Sigmoid colon (tissue), 7 donors: ENCODE measurements at places on chromosomes 4 and X.

DNA sequence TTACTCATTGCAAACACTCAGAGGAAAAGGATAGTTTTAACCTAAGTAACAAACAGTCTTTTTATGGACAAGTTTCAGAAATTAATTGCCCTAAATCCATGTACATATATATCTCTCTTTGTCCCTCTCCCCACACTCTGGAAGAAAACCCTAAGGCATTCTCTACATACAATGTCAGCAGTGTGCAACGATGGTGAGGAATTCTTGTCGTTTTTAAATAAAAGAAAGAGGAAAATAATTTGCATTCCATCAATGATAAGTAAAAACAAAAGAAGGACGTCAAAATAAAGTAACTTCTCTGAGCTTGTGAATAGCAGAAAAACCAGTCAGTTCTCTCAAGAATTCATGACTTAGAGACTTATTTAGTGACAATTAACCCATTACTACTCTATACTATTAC, 550.5 kb upstream of the DIPK2B start:
- H3K27ac ChIP-seq = peak overlapping the region; percentile 56
- H3K4me3 ChIP-seq = no peak overlapping the region
- H3K4me1 ChIP-seq = no peaks in the 10 kb centered on the region
- no peak for DNase-seq
- no peaks in the 10 kb centered on the region for H3K36me3 ChIP-seq

DNA sequence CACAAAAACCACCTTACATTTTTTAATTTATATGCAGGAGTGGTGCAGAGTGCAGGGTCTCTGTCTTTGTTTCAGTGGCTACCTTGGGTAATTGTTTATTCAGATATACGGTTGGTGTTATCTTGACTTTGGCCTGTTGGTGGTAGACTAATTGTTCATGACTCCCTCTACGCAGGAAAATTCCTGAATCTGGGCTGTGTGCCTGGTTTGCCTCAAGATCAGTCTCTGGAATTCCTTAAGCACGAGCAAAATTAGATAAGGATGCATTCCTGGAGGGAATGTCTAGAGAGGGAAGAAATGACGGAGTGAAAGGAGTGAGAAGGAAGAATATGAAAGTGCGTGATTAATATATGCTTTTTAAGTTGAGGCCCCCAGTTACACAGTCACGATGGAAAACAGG, 576.9 kb upstream of the PCDH10 start:
- DNase-seq = no peak
- H3K4me3 ChIP-seq = no peak overlapping the region
- H3K27me3 ChIP-seq = no peaks in the 10 kb centered on the region
- H3K36me3 ChIP-seq = no peaks in the 10 kb centered on the region

DNA sequence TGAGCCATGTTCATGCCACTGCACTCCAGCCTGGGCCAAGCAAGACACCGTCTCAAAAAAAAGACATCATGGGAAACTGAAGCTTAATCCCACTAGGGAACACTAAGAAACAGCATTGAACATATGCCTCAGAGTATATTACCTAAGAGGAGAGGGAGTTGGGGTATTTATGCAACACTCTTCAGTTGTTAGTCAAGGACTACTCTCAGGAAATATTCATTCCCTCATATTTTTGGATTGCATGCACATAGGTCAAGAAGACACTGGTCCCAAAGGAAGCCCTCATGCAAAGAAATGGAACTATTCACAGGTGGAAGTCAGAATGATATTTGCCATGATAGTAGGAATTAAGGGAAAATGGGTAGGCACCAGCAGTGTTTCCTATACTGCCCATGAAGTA, 22.8 kb upstream of the PAPSS1 start:
- no peaks in the 10 kb centered on the region for H3K36me3 ChIP-seq
- no peak overlapping the region for H3K4me3 ChIP-seq
- no peak overlapping the region for H3K27ac ChIP-seq
- H3K4me1 ChIP-seq = no peaks in the 10 kb centered on the region
- H3K27me3 ChIP-seq = no peaks in the 10 kb centered on the region
- DNase-seq = no peak

- H3K36me3 ChIP-seq = no peaks in the 10 kb centered on the region
- H3K27ac ChIP-seq = no peak overlapping the region
- no peak for DNase-seq
- H3K4me3 ChIP-seq = no peak overlapping the region
- no peaks in the 10 kb centered on the region for H3K4me1 ChIP-seq
These were observed 370.7 kb downstream of the GRIA2 start for GRCh38 chr4:157591245-157591644.

- DNase-seq = no peak
- no peaks in the 10 kb centered on the region for H3K36me3 ChIP-seq
- H3K27me3 ChIP-seq = no peaks in the 10 kb centered on the region
- H3K27ac ChIP-seq = no peak overlapping the region
These were observed 196.6 kb downstream of the EVC2 start for GRCh38 chr4:5511791-5512190.

DNA sequence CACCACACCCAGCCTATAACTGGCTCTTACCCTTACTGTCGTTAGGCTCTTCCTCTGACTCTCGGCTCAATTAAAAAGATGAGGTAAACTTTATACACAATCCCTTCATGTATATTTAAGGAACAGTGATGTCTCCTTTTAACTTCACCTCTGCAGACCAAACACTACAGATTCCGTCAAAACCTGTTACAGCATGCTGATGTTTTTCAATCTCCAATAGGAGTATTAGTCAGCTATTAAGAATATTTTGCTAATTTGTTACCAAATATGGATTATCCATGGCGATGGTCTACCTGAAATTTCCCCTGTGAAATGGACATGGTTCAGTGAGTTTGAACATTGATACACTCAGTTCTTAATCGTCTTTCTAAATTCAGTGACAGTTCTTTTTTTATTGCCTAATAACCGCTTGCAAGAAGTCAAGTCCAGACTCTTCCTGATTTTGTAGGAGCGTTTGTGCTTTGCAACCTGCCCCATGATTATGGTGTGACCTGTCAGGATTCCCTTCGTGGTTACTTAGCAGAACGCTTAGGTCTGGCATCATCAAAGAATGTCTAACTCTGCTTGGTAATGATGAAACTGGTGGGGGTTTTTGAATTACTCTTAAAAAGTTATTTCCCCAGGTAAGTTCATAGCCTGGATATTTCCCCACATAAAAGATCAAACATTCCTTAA, 72.2 kb upstream of the STOX2 start:
- H3K27ac ChIP-seq = no peak overlapping the region
- DNase-seq = no peak
- no peaks in the 10 kb centered on the region for H3K4me1 ChIP-seq

- no peaks in the 10 kb centered on the region for H3K36me3 ChIP-seq
- H3K4me3 ChIP-seq = no peak overlapping the region
- no peaks in the 10 kb centered on the region for H3K27me3 ChIP-seq
- H3K4me1 ChIP-seq = no peaks in the 10 kb centered on the region
These were observed 34.2 kb downstream of the WDR13 start for GRCh38 chrX:48631376-48632090.
